Transverse colon (tissue), 4 donors: ENCODE measurements at places on chromosomes 2 and 18. TPM values are rescaled to one million over a fixed set of nuclear protein-coding genes. Genes with fewer than 3 reads are reported as not detected.

The MAIP1 gene
- 37.8 TPM for total RNA-seq

The GPR45 gene
- total RNA-seq = not detected

The ASB18 gene
- total RNA-seq = not detected

The IL37 gene
- total RNA-seq = not detected

The STPG4 gene
- 1.2 TPM for total RNA-seq

The RPRM gene
- not detected for total RNA-seq

The MYO5B gene
- 111 TPM for total RNA-seq

The KCNIP3 gene
- total RNA-seq = 2.2 TPM

- H3K27ac ChIP-seq = no peak overlapping the region
- DNase-seq = no peak
- H3K27me3 ChIP-seq = no peaks in the 10 kb centered on the region
- no peaks in the 10 kb centered on the region for H3K36me3 ChIP-seq
- H3K4me1 ChIP-seq = no peaks in the 10 kb centered on the region
- no peak overlapping the region for H3K4me3 ChIP-seq
Measured at GRCh38 chr2:506451-506850, 170.8 kb downstream of the TMEM18 start.

DNA sequence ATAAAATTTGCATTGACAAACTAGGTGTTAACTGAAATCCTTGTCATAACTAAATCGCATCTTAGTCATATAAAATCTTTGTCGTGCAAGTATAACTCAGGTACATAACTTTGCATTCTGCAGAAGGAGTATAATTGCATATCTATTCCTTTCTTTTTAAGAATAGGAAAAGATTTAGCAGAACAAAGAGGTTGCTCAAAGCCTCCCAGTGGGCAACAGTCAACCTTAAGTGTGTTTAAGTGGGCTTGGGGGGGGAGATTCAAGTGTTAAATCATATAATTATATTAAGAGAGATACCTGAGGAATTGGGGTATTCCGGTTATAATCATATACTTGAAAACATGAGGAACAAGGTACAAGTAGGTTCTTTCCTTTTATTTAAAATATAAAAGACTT is 913.3 kb downstream of the CPS1 start:
- no peak overlapping the region for H3K27ac ChIP-seq
- H3K4me3 ChIP-seq = no peak overlapping the region
- DNase-seq = no peak
- H3K27me3 ChIP-seq = no peaks in the 10 kb centered on the region
- H3K36me3 ChIP-seq = no peaks in the 10 kb centered on the region

- H3K4me3 ChIP-seq = no peak overlapping the region
- no peak overlapping the region for H3K27ac ChIP-seq
- H3K4me1 ChIP-seq = no peaks in the 10 kb centered on the region
Measured at GRCh38 chr2:215535125-215535668, 99.3 kb upstream of the FN1 start.

GRCh38 chr18:1657876-1658275 is 753.2 kb downstream of the ADCYAP1 start:
- no peaks in the 10 kb centered on the region for H3K4me1 ChIP-seq
- no peak overlapping the region for H3K4me3 ChIP-seq
- H3K27me3 ChIP-seq = no peaks in the 10 kb centered on the region
- no peak overlapping the region for H3K27ac ChIP-seq
- no peaks in the 10 kb centered on the region for H3K36me3 ChIP-seq

- no peaks in the 10 kb centered on the region for H3K27me3 ChIP-seq
- no peak overlapping the region for H3K4me3 ChIP-seq
- no peaks in the 10 kb centered on the region for H3K36me3 ChIP-seq
- no peaks in the 10 kb centered on the region for H3K4me1 ChIP-seq
Measured at GRCh38 chr2:115825912-115826311, 1383.5 kb downstream of the DPP10 start.

DNA sequence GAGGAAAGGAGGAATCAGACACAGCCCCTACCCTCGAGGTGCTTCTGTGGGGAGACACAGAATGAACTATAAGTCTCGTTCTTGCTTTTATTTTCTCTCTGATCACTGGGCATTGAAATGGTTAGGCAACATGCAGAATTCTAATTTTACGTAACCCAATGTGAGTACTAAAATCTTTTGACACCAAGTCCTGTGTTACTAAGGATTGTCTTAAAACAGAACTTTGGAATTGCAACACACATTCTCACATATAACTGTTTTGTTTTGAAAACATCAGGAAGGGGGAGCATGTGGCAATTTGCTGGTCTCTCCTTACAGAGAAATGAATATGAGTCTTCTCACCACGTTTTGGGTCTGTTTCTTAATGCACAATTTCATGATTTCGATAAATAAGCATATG is 23.6 kb upstream of the SULT1C4 start:
- no peak for DNase-seq
- H3K4me3 ChIP-seq = no peak overlapping the region
- no peaks in the 10 kb centered on the region for H3K36me3 ChIP-seq
- H3K27me3 ChIP-seq = no peaks in the 10 kb centered on the region
- no peaks in the 10 kb centered on the region for H3K4me1 ChIP-seq
- no peak overlapping the region for H3K27ac ChIP-seq

DNA sequence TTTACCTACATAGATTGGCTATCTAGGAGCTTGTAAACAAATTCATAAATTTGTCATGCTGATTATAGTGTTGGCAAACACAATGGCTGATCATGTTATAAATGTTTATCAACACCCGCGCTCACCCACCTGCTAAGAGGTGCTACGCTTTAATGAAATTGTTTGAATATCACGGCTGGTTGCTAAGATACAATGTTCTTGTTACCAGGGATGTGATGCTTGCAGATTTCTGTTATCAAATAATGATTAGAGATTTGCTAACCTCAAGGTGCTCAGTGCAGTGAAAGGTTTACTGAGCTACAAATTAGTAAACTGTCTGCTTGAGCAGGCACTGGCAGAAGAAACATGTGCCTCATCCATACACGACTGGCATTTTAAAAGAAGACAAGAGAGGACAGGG is 160.0 kb upstream of the ZEB2 start:
- H3K4me1 ChIP-seq = no peaks in the 10 kb centered on the region
- H3K36me3 ChIP-seq = no peaks in the 10 kb centered on the region
- H3K27ac ChIP-seq = no peak overlapping the region

GRCh38 chr2:127434515-127434914 is 16.3 kb downstream of the PROC start:
- peaks cover 9% of the 10 kb centered on the region for H3K4me1 ChIP-seq
- H3K27ac ChIP-seq = no peak overlapping the region
- DNase-seq = no peak
- H3K36me3 ChIP-seq = no peaks in the 10 kb centered on the region
- H3K4me3 ChIP-seq = no peak overlapping the region
- no peaks in the 10 kb centered on the region for H3K27me3 ChIP-seq

GRCh38 chr2:57437077-57437476 is 609.5 kb upstream of the VRK2 start:
- no peaks in the 10 kb centered on the region for H3K4me1 ChIP-seq
- H3K36me3 ChIP-seq = no peaks in the 10 kb centered on the region
- H3K4me3 ChIP-seq = no peak overlapping the region
- no peak overlapping the region for H3K27ac ChIP-seq
- no peak for DNase-seq

DNA sequence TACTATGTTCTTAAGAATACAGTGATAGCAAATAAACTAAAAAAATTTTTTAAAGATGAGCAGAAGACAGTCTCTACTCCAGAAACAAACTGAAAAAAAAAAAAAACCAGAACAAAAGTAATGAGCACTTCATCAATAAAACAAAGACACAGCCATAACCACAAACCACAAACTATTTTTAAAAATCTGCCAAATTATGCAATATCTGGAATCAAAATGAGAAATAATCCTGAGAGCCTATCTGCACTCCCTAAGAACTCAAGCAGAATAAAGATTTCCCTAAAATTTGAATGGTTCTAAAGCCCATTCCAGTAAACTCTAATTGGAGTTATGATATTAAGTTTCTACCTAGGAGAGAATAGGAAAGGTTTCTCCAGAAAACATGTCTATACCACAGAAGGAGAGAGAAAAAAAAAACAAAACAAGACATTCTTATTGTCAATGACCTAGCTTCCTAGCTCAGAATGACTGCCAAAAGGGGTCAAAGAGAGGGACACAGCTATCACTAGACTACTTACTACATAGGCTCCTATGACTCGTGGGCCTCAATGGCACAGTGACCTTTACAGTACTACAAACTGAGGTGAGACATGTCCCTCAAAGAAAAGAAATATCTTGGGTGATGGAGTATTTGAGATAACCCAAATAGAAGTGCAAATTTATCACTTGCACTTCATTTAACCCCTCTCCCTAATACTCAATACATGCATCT is 262.8 kb downstream of the ZEB2 start:
- no peak overlapping the region for H3K27ac ChIP-seq
- H3K4me3 ChIP-seq = no peak overlapping the region
- no peaks in the 10 kb centered on the region for H3K36me3 ChIP-seq
- no peaks in the 10 kb centered on the region for H3K4me1 ChIP-seq
- DNase-seq = no peak

- H3K4me3 ChIP-seq = no peak overlapping the region
- H3K27ac ChIP-seq = no peak overlapping the region
- H3K36me3 ChIP-seq = peaks cover 4% of the 10 kb centered on the region
- no peaks in the 10 kb centered on the region for H3K4me1 ChIP-seq
Measured at GRCh38 chr2:152743002-152743401, 24.6 kb downstream of the ARL6IP6 start.

- no peak overlapping the region for H3K27ac ChIP-seq
- no peaks in the 10 kb centered on the region for H3K27me3 ChIP-seq
- H3K4me3 ChIP-seq = no peak overlapping the region
- no peaks in the 10 kb centered on the region for H3K36me3 ChIP-seq
Measured at GRCh38 chr2:209579230-209579749, 155.4 kb downstream of the MAP2 start.

DNA sequence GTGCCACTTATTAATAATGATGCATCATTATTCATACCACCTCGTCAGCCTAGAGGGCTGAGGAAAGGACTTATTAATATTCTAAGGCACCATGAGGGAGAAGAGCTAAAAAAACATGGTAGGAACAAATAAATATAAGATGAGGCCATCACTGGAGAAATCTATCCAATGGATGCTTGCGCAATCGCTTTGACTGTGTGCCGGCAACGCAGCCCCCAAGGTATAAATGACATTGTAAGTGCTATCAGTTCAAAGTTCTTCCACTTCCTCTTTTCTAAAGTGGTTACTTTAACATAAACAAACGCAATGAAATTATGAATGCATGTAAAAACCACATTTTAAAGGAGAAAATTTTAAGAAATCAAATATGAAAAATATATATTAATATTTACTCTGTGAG is 164.6 kb downstream of the EIPR1 start:
- no peaks in the 10 kb centered on the region for H3K36me3 ChIP-seq
- H3K4me3 ChIP-seq = no peak overlapping the region
- H3K27ac ChIP-seq = no peak overlapping the region
- no peak for DNase-seq
- H3K27me3 ChIP-seq = no peaks in the 10 kb centered on the region

DNA sequence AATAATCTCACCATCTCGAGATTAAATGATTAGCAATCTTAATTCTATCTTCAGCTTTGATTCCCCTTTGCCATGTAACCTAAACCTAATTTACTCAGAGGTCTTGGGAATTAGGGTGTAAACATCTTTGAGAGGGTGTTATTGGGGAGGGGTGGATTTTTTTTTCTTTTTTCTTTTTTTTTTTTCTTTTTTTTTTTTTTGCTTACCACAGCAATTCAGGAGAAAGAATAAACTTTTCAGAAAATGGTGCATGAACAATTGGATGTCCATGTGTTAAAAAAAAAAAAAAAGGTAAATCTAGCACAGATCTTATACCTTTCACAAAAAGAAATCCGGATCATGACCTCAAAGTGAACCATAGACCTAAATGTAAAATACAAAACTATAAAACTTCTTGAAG is 160.8 kb upstream of the FANCL start:
- H3K27me3 ChIP-seq = no peaks in the 10 kb centered on the region
- H3K4me3 ChIP-seq = no peak overlapping the region
- no peaks in the 10 kb centered on the region for H3K4me1 ChIP-seq
- no peaks in the 10 kb centered on the region for H3K36me3 ChIP-seq
- DNase-seq = no peak

DNA sequence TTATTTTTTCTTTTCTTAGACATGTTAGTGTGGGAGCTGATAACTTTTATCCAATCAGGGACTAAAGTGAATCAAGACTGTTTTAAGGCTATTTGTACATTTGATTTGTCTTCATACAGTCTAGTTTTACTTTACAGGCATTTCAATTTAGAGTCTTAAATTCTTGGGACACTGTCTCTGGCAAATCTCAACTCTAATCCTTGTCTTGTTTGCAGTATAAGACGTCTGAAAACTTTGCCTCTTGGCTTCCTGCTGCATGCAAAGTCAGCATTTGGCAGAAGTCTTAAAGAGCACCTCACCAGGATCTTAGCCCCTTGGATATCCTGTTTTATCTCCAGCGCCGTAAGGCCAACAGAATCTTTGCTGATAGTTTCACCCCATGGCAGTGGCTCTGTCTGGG is 30.3 kb downstream of the SPOPL start:
- H3K36me3 ChIP-seq = no peaks in the 10 kb centered on the region
- peaks cover 17% of the 10 kb centered on the region for H3K4me1 ChIP-seq
- no peak overlapping the region for H3K27ac ChIP-seq
- H3K4me3 ChIP-seq = no peak overlapping the region
- DNase-seq = no peak

- H3K4me3 ChIP-seq = no peak overlapping the region
- H3K27me3 ChIP-seq = no peaks in the 10 kb centered on the region
Measured at GRCh38 chr2:186477790-186478189, 8.3 kb upstream of the ZC3H15 start.

DNA sequence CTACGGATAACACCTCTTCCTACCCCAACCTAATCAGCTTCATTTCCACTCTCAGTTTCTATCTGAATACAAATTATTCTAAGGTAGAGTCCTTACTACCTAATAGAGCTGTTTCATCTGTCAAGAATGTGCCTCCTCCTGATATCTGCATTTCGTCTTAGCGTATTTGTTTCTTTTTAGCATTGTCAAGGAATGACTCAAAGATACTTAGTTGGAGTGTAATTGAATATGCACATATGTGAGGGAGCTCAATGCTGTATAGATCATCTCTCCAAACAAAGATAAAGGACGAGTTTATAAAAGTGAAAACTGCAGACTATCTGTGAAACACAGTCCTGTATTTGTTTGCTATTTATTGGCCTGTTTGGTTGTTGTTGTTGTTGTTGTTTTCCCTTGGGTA is 2059.4 kb upstream of the CELF4 start:
- no peak overlapping the region for H3K27ac ChIP-seq
- DNase-seq = no peak
- no peak overlapping the region for H3K4me3 ChIP-seq
- no peaks in the 10 kb centered on the region for H3K27me3 ChIP-seq

- H3K27me3 ChIP-seq = no peaks in the 10 kb centered on the region
- DNase-seq = no peak
- no peak overlapping the region for H3K27ac ChIP-seq
- H3K4me1 ChIP-seq = no peaks in the 10 kb centered on the region
- H3K36me3 ChIP-seq = no peaks in the 10 kb centered on the region
Measured at GRCh38 chr2:23489471-23490322, 104.7 kb downstream of the KLHL29 start.

DNA sequence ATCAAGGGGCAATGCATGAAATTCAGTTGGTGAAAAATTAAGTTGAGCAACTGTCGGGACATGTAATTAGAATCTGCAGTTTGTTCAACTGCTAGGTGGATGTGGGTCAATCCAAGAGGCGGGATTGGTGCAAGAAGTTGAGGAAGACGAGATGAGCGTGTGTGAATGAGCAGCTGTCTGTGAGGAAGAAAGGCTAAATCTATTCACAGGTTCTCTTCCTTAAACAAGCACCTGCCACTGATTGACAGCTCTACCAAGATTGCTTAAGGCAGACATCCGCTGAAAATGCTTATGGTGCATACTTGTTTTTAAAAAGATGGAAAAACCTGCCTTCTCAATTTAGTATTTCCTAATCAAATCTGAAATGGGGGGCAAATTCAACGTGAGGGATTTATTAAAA is 323.4 kb upstream of the THUMPD2 start:
- no peaks in the 10 kb centered on the region for H3K27me3 ChIP-seq
- H3K4me3 ChIP-seq = no peak overlapping the region
- no peaks in the 10 kb centered on the region for H3K36me3 ChIP-seq
- H3K27ac ChIP-seq = no peak overlapping the region
- H3K4me1 ChIP-seq = peaks cover 7% of the 10 kb centered on the region
